ENCODE measurements at places on chromosomes 4 and X. TPM values are rescaled to one million over a fixed set of nuclear protein-coding genes. Genes with fewer than 3 reads are reported as not detected.

BEX5 gene
- not detected for total RNA-seq

SCML1 gene
- 10.5 TPM for total RNA-seq

RBM47 gene
- 4.6 TPM for total RNA-seq

NXF2 gene
- total RNA-seq, result not detected

PDGFRA gene
- 1.5 TPM for total RNA-seq

FANCB gene
- total RNA-seq, result 6.8 TPM

SH3BP2 gene
- total RNA-seq, result 26.4 TPM

PITX2 gene
- not detected for total RNA-seq

CTAG1B gene
- total RNA-seq, result not detected

STOX2 gene
- total RNA-seq, result 17.7 TPM

TRIM61 gene
- total RNA-seq, result not detected

ZMAT1 gene
- total RNA-seq, result 1.3 TPM

Data from dermis blood vessel endothelial cell (primary cell).